ENCODE measurements at places on chromosomes 16 and 17. TPM values are rescaled to one million over a fixed set of nuclear protein-coding genes. Genes with fewer than 3 reads are reported as not detected.

DNA sequence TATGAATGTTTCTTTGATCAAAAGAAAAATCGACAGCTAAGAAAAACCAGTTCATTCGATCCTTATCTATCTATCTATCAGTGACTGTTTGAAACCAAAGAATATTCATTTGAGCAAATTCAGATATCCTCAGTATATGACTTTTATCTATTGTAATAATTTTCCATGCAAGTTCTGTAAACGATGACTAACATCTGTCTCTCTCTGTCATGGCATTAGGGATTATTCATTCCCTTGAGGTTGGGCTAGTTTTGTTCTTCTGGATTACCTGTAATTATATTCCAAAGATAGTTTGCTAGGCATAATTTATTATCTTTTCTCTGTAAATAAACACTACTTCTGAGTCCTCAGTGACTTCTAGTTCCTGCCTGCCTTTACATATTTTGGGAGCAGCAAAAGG is 497.7 kb upstream of the CDH11 start:
- no peak overlapping the region for H3K4me3 ChIP-seq
- H3K4me1 ChIP-seq = no peaks in the 10 kb centered on the region
- H3K27me3 ChIP-seq = no peaks in the 10 kb centered on the region
- H3K27ac ChIP-seq = no peak overlapping the region
- no peak for DNase-seq
- H3K36me3 ChIP-seq = no peaks in the 10 kb centered on the region

DNA sequence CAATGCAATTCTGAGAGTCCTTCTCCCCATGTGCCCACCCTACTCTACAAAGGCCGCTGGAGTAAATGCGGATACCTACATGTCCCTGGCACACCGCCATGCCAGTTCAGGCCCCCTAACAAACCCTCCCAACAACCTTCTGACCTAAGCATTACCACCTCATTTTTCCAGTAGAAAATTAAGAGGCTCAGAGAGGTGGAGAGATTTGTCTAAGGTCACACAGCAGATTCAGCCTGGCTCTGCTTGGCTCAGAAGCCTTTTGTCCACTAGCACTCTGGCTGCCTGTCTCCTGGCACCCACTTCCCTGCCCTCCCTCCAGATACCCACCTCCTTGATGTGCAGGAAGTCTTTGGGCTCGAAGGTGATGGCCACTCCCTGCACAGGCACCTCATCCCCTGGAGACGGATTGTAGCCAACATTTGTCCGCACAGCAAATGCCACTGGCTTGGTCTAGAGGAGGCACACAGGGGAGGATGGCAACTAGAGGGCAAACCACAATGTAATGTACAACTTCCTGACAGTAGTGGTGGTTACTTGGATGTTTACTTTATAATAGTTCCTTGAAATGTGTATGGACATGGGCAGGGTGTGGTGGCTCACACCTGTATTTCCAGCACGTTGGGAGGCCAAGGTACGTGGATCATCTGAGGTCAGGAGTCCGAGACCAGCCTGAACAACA is 10.2 kb downstream of the CACNB1 start:
- H3K4me1 ChIP-seq = no peaks in the 10 kb centered on the region
- no peak for DNase-seq
- H3K4me3 ChIP-seq = no peak overlapping the region
- peaks cover 10% of the 10 kb centered on the region for H3K36me3 ChIP-seq

- DNase-seq = no peak
- H3K36me3 ChIP-seq = no peaks in the 10 kb centered on the region
- no peaks in the 10 kb centered on the region for H3K27me3 ChIP-seq
- no peak overlapping the region for H3K4me3 ChIP-seq
- H3K4me1 ChIP-seq = no peaks in the 10 kb centered on the region
- no peak overlapping the region for H3K27ac ChIP-seq
Measured at GRCh38 chr17:59416184-59416583, 84.7 kb downstream of the YPEL2 start.

Gene LRRC75A
- 4.8 TPM for total RNA-seq

Gene TPSG1
- total RNA-seq = not detected

DNA sequence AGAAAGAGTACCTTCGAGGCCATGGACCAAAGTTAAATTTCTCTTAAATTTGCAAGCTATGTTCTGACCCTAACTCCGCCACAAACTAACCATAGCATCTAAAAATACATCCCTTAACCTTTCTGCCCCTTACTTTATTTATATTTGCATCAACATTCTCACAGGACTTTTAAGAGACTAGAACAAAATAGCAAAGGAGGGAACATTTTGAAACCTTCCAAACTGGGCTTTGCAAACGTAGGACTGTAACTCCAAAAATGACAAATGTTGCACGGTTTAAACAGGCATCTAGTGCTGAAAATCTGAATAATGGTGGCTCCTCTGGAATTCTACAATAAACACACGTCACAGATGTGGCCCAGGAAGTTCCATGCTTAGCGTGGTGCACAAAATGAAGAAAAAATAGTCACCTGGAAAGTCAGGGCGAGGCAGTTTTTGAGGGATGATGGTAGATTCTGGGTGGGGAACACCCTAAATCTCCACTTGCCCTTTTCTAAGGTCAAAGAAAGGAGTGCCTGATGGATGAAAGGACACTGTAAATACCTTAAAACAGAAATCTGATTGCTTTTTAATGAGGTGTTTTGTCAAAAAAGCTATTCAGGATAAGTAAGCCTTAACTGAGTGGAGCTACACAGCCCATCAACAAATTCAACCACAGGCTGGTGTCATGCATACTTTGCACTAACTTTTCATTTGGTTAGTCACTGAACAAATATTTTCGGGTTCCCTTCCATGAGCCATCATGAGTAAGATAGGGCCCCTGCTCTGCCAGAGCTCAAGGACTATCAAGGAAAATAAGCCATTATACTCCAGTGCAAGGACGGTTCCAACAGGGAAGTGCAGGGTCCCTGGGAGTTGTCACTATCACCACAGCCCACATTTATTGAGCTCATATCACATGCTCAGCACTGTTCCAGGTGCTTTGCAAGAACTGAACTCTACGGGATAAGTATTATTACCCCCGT is 21.2 kb downstream of the ARHGAP17 start:
- H3K27ac ChIP-seq = peak overlapping the region; percentile 60
- no peak overlapping the region for H3K4me3 ChIP-seq
- no peak for DNase-seq
- H3K27me3 ChIP-seq = no peaks in the 10 kb centered on the region

Gene TLCD3A
- 11.1 TPM for total RNA-seq

DNA sequence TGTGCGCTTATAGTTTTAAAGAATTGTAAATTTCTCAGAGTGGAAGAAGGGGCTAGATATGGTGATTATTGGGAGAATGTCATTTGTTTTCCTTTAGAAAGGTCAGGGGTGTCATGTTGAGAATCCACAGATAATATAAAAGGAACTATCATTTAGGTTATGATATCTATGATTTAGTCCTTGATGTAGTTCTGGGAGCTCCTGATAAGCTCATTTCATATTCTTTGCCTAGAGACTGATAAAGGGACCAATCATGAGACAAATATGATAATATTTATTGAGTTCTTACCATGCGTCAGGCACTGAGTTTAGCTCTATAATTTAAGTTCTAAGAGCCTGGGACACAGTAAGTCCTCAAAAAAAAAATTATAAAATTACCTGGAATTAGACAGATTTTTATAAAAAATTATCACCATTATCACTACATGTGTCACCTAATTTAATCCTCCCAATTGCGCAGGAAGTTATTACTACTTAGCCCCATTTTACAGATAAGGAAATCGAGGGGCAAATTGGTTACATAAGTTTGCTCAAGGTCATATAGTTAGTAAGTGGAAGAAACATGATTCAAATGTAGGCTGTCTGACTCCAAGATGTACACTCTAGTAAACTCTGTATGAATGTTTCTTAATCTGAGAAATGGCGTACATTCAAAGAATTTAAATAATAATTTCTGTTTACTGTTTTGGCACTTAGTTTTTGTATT is 2.5 kb downstream of the AATF start:
- no peak overlapping the region for H3K4me3 ChIP-seq
- H3K27me3 ChIP-seq = no peaks in the 10 kb centered on the region
- peaks cover 3% of the 10 kb centered on the region for H3K4me1 ChIP-seq
- H3K36me3 ChIP-seq = peaks cover 17% of the 10 kb centered on the region
- DNase-seq = no peak
- H3K27ac ChIP-seq = no peak overlapping the region

Gene LGALS9
- 61.0 TPM for total RNA-seq

DNA sequence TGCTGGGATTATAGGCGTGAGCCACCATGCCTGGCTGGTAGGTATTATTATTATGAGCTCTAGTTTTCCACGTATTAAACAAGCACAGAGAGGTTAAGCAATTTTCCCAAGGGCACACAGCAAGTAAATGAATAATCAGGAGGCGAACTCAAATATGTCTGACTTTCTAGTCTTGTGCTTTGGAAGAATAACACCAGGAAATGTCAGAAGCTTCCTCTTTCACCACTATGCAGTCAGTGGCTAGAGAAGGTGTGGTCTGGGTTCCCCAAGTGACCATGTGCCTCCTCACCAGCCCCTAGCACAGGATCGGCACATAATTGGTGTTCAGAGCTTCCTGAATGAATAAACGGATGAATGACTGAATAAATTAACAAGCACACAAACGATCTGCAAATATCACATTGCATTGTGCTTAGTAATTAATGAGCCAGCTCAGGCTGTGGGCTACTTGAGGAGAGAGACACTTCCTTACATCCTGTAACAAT is 21.6 kb upstream of the SCNN1B start:
- DNase-seq = no peak
- H3K36me3 ChIP-seq = no peaks in the 10 kb centered on the region

DNA sequence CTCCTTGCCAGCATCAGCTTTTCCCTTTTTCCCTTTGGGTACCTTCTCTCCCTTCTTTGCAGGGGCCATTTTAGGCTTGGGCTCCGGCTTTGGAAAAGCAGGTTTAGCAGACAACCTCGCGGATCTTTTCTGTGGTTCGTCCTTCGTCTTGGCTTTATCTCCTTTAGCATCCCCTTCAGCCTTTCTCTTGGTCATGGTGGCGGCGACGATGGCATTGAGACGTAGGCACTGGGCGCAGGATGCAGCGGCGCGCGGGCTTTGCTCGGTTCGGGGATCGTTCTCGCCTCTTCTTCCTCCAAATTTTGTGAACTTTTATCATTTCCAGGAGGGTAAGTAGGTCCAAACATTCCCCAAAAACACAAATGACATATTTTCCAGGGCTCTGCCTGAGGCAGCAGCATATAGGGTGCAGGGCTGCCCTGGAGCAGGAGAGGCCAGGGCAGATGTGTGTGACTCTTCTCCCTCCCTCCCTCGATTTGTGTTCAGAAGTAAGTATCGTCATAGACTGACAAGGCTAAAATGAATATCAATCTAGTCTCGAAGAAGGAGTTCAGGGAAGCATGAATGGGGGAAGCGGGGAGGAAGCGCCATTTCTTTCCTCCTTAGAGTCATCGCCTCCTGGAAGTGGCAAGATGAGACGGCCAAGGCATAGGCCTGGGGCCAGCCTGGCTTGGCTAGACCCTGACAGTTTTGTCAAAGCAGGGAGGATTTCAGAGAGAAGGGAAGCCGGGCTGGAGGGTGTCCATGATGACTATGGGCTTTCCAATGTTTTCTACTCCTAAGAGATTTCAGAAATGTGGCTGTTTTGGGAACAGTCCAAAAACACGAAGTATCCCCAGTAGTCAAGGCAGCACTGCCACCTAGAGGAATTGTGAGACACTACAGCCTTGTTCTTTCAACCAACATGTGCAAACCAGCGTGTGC is 13.2 kb downstream of the CHCT1 start:
- H3K27me3 ChIP-seq = no peaks in the 10 kb centered on the region
- H3K36me3 ChIP-seq = no peaks in the 10 kb centered on the region
- H3K27ac ChIP-seq = no peak overlapping the region
- H3K4me1 ChIP-seq = no peaks in the 10 kb centered on the region
- DNase-seq = peak; percentile 81
- H3K4me3 ChIP-seq = no peak overlapping the region

GRCh38 chr17:17297217-17297616 is 6.0 kb upstream of the NT5M start:
- no peak overlapping the region for H3K27ac ChIP-seq
- no peaks in the 10 kb centered on the region for H3K27me3 ChIP-seq
- no peaks in the 10 kb centered on the region for H3K36me3 ChIP-seq
- H3K4me3 ChIP-seq = no peak overlapping the region
- DNase-seq = no peak

Gene RAMP2
- total RNA-seq = 27.1 TPM

GRCh38 chr17:75970011-75970523 is 8.9 kb downstream of the ACOX1 start:
- H3K27me3 ChIP-seq = no peaks in the 10 kb centered on the region
- H3K36me3 ChIP-seq = no peaks in the 10 kb centered on the region

Gene ETV4
- 1.1 TPM for total RNA-seq

DNA sequence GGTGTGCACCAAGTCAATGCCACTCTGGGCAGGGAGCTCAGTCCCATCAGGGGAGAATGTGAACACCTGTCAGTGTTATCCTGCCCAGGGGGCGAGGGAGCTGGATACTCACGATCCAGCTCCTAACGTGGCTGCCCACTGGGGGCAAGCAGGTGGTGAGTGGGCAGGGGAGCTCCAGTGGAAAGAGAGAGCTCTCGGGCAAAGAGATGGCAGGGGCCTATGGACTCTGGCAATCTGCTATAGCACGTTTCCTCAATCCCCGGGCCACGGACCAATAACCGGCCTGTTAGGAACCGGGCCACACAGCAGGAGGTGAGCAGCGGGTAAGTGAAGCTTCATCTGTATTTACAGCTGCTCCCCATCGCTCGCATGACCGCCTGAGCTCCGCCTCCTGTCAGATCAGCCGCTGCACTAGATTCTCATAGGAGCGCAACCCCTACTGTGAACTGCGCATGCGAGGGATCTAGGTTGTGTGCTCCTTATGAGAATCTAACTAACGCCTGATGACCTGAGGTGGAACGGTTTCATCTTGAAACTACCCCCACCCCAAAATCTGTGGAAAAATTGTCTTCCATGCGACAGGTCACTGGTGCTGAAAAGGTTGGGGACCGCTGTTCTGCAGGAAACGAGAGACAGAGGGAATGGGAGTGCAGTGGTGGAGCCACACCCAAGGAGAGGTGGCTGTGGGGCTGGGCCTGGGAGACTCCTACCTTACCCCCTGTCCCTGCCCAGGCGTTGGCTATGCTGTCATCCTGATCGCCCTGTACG is 15.6 kb downstream of the SLC6A2 start:
- no peaks in the 10 kb centered on the region for H3K36me3 ChIP-seq
- DNase-seq = no peak
- H3K27me3 ChIP-seq = no peaks in the 10 kb centered on the region
- no peak overlapping the region for H3K27ac ChIP-seq
